ENCODE measurements at places on chromosomes 13 and 19.

- DNase-seq = no peak
Observed at GRCh38 chr19:5218255-5218855, 122.3 kb downstream of the PTPRS start.

DNA sequence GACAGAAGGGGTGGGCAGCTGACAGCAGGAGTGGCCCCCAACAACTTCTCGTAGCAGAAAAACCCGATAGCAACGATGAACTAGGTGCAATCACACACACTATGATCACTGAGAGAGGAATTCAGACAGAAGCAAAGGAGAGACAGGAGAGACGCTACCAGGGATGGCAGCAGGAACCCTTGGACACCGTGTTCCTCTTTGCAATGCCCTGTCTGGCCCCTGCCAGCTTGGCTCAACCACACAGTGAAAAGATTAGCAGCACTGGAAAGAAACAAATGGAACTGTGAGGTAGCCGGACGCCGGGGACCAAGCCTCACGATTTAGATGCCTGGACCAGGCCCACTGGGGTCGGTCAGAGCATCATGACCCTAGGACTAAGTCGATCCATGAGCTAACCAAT, 23.6 kb downstream of the DCAF15 start:
- DNase-seq = no peak

GRCh38 chr13:80037505-80037888, 303.4 kb downstream of the SPRY2 start:
- DNase-seq = no peak

- no peak for DNase-seq
Observed at GRCh38 chr19:277581-278165, 13.5 kb downstream of the PLPP2 start.

DNA sequence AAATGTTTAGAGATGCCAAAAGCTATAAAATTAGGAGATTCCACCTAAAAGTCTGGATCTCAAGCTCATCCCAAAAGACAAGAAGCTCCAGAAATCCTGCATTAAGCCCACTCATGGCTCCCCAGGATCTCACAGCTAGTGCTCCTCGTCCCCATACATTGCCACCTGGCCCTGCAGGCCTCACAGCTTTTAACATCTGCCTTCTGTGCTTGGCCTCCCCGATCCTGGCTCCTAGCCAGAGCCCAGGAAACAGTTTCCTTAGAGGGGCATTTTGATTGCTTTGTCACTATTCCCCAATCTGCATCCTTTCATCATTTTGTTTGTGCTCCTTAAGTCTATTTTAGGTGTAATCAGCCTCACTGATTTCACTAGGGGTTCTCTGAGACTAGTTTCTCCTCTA, 14.5 kb upstream of the DCT start:
- no peak for DNase-seq

DNA sequence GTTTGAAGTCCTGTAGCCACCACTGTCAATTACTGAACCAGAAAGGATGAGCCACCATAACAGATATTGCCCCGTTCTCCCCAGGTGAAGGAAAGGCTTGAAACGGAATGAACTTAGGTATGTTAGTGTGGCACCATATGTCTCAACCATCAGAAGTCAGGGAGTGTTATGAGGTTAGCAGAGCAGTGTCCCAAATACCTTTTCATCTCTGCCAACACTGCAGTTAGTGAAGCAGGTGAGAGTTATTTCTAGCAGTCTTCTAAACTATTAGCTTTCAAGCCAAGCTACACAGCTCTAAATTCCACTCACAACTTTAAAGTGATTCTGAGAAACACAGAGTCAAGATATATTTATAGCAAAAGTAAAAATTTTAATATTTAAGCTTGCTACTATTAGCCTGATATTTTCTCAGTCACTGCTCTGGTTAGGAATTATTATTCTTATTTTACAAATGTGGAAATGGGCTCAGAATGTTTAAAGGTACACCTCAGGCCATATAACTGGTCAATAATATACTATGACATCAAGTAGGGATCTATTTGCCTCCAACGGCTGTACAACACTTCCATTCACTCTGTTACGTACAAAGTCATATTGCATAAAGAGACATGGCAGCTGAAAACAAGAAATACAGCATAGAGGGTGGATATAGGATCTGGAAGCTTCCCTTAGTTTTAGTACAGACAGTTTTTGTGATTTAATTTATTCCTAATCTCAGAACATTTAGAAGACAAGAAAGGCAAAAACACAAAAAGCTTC, 1527.1 kb upstream of the PRR20A start:
- DNase-seq = no peak

GRCh38 chr13:33626407-33626806, 191.5 kb upstream of the RFC3 start:
- no peak for DNase-seq

- DNase-seq = no peak
Observed at GRCh38 chr19:35889370-35890112, 10.8 kb downstream of the NFKBID start.

- no peak for DNase-seq
Observed at GRCh38 chr19:15195371-15196334, 5.1 kb downstream of the NOTCH3 start.

- DNase-seq = no peak
Observed at GRCh38 chr19:31334101-31334848, 15.0 kb downstream of the TSHZ3 start.

GRCh38 chr19:16367261-16367683, 42.6 kb downstream of the KLF2 start:
- peak; percentile 72 for DNase-seq

DNA sequence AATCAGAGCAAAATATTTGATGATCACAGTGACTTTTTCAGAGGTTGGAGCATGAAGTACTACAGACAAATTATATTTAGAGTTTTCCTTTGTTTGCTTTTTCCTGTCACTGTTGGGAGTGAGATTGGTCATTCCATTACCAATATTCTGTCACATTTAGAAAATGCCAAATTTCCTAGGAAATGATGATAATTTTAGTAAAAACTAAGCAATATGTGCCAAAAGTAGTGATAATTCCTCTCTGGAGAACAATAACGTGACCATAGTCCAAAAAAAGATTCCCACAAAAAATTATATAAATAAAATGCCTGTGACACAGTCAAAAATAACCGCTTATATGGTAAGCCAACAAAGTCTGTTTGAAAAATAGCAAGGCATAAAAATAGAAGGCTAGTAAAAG, 2719.4 kb downstream of the PCDH9 start:
- DNase-seq = no peak

- DNase-seq = no peak
Observed at GRCh38 chr13:54744747-54745146, 1716.1 kb downstream of the OLFM4 start.

- no peak for DNase-seq
Observed at GRCh38 chr13:107753748-107754147, 461.6 kb downstream of the LIG4 start.

- no peak for DNase-seq
Observed at GRCh38 chr13:40528881-40529280, 137.6 kb downstream of the FOXO1 start.

DNA sequence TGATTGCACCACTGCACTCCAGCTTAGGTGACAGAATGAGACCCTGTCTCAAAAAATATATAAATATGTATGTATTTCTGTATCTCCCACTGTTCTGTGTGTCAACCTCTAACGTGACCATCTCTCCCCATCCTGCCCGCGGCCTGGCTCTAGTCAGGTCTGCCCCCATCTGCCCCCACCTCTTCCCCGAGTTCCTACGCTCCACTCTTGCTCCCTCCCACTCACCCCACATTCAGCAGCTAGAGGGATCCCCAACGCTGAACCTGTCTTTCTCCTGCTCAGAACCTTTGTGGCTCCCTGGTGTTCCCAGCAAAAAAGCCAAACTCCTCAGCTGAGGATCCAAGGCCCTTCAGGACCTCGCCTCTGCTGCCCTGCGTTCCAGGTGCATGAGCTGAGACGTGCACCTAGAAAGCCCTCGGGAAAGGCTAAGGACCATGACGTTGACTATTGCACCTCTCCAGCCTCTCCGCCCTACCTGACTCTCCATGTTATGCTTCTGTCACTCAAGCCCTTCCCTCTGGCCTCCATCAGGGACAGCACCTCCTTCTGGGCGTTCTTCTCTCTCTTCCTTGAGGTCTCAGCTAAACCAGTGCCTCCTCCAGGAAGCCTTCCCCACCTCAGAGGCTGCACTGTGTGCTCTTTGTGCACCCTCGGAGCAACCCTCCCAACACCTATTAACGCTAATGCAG, 18.1 kb downstream of the AKT2 start:
- DNase-seq = no peak

GRCh38 chr13:49253310-49253709, 5.6 kb downstream of the CDADC1 start:
- no peak for DNase-seq

DNA sequence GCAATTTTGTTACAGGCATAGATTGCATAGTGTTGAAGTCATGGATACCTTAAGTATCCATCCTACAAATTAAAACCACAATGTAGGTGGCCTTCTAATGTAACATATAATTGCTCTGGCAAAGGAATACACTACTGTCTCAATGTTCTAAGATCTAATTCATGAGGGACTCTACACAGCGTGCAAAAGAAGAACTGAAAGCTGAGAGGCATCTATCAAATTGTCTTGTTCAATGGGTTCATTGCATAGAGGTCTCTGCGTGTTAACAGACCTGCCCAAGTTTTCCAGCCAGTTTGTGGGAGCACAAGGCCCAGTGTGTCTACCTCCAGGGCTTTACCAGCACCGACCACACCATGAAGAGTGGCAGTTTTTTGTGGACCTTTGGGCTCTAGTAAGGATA, 451.4 kb downstream of the ITGBL1 start:
- DNase-seq = no peak

GRCh38 chr13:30719525-30719914, 15.8 kb upstream of the ALOX5AP start:
- no peak for DNase-seq

- DNase-seq = no peak
Observed at GRCh38 chr19:35740108-35740422, 2.2 kb downstream of the IGFLR1 start.

GRCh38 chr13:28817204-28817603, 2.9 kb upstream of the MTUS2 start:
- no peak for DNase-seq

- DNase-seq = no peak
Observed at GRCh38 chr13:94112227-94112626, 367.3 kb downstream of the DCT start.

DNA sequence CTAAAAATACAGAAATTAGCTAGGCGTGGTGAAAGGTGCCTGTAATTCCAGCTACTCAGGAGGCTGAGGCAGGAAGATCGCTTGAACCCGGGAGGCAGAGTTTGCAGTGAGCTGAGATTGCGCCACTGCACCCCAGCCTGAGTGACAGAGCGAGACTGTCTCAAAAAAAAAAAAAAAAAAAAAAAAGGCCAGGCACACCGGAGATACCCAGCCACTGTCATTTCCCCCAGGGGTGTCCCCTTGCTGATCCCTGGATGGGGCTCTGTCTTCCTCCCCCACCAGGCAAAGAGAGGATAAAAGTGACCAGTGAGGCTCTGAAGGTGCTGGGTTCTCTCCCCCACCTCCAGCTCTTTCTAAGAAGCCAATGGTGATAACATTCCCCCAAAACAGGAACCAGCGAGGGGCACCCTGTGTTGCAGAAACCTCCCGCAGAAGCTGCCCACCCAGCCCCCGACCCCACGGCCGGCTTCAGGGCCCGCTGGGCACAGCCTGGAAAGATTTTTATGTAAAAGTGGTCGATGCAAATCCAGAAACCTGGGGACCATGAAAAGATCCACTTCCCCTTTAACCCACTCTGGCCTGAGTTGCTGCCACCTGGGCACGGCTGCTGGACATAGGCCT, 61.4 kb upstream of the KLF2 start:
- no peak for DNase-seq

GRCh38 chr13:28117689-28118377, 17.5 kb upstream of the FLT3 start:
- DNase-seq = no peak

GRCh38 chr13:40152145-40152544, 496.7 kb downstream of the COG6 start:
- no peak for DNase-seq

- DNase-seq = peak; percentile 56
Observed at GRCh38 chr19:53792721-53793433, 31.2 kb downstream of the NLRP12 start.

- no peak for DNase-seq
Observed at GRCh38 chr13:45446181-45446580, 18.6 kb upstream of the COG3 start.

DNA sequence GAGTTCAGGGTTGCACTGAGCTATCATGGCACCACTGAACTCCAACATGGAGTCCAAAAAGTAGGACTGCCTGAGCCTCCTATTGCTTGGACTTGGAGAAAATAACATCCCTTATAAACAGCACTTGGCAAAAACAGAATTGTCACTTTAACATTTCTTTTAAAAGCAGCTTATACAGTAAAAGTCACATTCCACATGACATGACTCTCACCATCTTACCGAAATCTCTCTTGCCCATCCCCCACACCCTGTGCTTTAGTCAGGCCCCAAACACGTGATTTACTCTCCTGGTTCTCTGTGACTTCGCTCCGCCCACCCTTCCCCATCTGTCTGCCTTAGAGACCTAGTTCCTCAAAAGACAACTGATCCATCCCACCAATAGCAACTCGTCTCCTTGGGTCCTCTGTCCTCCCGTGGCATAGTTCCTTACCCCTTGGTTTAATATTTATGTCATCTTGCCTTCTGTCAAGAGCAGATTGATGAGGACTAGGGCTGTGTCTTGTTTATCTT, 4.6 kb downstream of the SAFB start:
- peak; percentile 23 for DNase-seq

- no peak for DNase-seq
Observed at GRCh38 chr13:38328699-38329098, 21.0 kb upstream of the UFM1 start.

GRCh38 chr13:24683838-24684599, 3.8 kb downstream of the ATP12A start:
- DNase-seq = peak; percentile 52

GRCh38 chr19:8194528-8195267, 14.5 kb upstream of the CERS4 start:
- peak; percentile 79 for DNase-seq

- no peak for DNase-seq
Observed at GRCh38 chr13:20389696-20390525, 135.7 kb downstream of the CRYL1 start.

DNA sequence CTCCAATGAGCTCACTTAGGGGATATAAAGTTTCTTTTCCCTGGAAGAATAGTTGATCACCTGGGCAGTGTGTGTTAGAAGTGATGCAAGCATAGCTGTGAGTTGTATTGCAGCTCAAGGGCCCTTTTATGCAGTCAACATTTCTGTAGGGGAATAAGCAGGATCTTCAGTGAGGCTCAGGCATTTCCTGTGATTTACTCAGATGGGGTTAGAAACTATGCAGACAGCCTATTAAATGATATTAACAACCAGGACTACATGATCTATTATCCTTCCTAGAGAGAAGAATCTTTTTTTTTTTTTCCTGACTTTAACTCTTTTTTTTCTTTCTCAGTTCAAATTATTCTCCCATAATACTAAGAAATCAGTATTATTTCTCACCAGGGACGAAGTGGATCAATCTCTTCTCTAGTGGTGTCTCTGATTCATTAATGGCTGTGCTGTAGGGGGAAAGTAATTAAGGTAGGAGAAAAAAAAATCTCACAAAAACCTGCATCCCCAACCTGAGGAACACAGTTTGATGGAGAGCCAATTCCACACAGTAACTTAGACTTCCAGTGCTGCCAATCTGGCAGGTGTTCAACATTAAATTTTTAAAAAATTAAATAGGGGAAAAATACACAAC, 126.4 kb upstream of the SLC10A2 start:
- no peak for DNase-seq

Data from GM06990 (cell line).